ENCODE measurements at places on chromosomes 6 and 20.

DNA sequence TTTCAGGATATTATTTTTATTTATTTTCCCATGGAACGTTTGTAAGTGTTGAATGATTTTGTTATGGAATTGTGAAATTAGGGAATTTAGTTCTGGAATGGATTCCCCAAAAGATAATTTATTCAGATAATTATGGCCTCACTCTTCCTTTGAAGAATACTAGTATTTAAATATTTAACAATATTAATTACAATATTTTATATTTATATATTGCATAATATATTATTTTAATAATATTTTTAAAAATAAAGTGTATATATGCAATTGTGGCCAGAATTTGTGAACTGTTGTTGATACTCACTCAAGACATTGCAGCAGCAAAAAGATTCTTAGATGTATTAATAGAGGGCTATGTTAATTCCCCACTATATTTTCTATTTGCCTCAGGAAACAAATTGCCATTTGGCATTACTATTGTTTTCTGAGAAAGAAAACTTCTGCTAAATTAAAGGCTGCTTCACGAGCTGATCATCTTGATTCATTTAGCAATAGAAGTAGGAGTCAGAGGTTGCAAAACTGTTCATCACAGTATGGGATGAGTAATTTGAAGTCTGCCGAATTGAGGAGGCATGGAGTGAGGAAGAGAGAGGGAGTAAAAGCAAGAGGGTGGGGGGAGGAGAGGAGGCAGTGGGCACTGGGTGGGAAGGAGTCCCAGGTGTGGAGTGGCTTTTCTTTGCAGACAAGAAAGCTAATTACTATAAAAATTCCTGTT is 729.2 kb downstream of the DHX35 start:
- no peak for DNase-seq

- no peak for DNase-seq
Measured at GRCh38 chr6:24545691-24546090, 50.9 kb downstream of the ALDH5A1 start.

GRCh38 chr20:698276-698675 is 22.7 kb upstream of the SCRT2 start:
- no peak for DNase-seq

- DNase-seq: no peak
Measured at GRCh38 chr20:8756410-8756809, 312.5 kb upstream of the PLCB4 start.

GRCh38 chr6:14770572-14770971 is 475.3 kb upstream of the JARID2 start:
- DNase-seq: no peak

GRCh38 chr6:105691081-105691480 is 288.2 kb upstream of the PREP start:
- DNase-seq: no peak

- no peak for DNase-seq
Measured at GRCh38 chr6:165798991-165799390, 135.9 kb upstream of the PDE10A start.

GRCh38 chr20:17608701-17609497 is 39.0 kb downstream of the DSTN start:
- DNase-seq: no peak

DNA sequence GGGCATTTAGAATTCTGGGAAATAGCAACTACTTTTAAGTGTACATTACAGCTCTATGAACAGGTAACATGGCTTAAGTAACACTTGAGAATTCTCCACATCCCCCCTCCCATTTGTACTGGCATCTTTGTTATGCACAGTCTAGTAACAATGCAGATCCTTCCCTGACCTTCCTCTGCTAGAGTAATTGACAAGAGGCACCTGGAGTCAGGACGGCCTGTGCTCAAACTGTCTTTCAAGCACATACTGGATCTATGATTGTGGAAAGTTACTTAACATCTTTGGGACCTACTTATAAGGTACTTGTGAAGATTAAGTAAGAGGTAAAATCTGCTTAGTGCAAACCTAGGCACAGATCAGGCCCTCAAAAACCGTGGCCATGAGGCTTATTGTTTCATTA is 21.9 kb upstream of the GSTA3 start:
- no peak for DNase-seq

- DNase-seq: no peak
Measured at GRCh38 chr6:1970151-1970561, 275.2 kb downstream of the GMDS start.

Measured in caudate nucleus (tissue), 63 donors.